ENCODE measurements at places on chromosomes 7 and 10.

- no peak for ATAC-seq
Observed at GRCh38 chr7:21172800-21173199, 255.1 kb upstream of the SP4 start.

- ATAC-seq, result no peak
Observed at GRCh38 chr10:3126249-3126648, 46.3 kb downstream of the PITRM1 start.

DNA sequence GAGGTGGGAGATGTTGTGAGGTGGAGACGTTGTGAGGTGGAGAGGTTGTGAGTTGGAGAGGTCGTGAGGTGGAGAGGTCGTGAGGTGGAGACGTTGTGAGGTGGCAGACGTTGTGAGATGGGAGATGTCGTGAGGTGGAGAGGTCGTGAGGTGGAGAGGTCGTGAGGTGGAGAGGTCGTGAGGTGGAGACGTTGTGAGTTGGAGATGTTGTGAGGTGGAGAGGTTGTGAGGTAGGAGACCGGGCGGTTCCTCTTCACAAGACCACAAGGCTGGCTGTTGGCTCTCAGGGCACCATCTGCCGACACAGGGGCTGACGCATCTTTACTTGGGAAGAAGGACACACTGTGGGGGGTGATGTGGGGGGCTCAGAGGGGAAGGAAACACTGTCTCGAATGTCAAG is 34.7 kb upstream of the SHH start:
- ATAC-seq, result no peak

DNA sequence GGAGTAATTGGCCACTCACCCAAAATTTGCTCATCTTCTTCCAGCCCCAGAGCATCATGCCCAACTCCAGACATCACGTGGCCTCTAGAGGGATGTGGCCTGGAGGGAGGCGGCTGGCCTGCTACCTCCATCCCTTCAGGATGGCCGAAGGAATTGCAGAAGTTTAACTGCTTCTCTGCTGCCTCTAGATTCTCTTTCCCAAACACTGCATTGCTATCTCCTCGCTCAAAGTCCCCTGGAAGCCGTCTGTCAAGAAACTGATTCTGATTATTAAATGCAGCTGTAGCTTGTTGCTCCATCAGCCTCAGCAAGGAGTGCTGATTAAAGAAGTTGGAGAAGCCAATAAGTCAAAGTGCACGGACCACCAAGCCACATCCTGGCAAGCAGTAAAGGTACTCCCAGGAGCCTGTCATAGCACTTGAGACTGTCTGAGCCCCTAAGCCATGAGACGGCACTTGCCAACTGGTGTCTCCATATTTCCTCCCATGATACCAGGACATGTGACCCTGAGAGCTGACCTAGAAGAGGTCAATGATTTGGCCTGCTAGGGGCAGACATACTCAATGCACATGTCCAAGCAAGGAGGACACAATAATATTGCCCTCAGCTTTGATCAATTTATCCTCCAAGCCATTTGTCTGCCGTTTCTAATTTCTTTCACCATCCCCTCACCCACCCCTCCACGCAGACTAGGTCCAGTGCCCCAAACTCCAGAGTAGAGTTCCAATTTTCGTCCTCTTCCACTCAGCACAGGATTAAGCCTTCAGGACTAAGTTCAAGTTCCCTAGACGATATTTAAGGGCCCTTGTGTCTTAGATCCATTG is 84.2 kb downstream of the TBXAS1 start:
- no peak for ATAC-seq

DNA sequence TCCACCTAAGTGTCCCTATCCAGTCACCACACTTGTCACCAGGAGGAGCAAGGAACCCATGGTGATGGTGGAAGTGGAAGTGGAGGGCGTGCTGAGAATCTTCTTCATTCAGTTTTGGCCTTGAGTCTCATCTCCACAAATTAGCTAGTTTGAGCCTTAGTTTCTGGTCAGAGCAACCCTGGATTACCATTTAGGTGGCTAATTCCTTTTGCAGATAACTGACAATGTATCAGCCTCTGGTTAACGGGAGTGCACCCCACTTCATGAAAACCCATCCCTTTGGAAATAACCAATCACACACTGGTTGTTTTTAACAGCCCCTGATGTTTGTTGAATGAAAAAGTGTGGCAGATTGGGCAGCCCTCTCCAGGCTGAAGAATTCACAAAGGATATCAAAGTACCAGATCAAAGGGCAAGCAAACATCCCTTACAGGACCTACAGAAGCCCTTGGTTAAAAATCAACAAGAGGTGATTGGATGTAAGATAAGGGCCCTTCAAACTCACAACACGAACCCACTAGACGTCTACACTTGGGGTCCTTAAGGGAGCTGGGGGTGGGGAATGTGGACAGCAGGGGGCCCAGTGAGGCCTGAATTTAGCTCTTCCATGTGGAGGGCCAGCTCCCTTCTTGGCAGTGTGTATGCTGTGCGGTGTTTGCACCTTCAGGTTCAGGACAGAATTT is 37.1 kb upstream of the SLF2 start:
- no peak for ATAC-seq

DNA sequence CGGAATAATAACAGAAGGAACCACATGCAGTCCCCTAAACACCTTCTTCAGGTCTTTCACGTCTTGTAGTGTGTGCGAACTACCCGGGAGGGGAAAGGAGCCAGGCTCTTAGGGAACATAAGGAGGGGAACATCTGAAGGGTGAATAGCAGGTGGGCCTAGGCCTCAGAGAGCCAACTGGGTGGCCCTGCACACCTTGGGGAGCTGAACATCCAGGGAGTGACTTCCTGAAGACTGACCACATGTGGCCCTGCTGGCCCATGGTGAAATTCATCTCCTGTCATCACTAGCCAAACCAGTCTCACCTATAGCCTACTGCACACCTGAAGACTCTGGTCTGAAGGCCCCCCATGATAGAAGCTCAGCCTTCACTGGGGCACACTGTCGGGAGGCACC is 5.6 kb downstream of the CALML3 start:
- no peak for ATAC-seq

- no peak for ATAC-seq
Observed at GRCh38 chr10:78594559-78595268, 474.1 kb upstream of the ZMIZ1 start.

GRCh38 chr7:134995239-134996096 is 9.2 kb downstream of the AGBL3 start:
- no peak for ATAC-seq

DNA sequence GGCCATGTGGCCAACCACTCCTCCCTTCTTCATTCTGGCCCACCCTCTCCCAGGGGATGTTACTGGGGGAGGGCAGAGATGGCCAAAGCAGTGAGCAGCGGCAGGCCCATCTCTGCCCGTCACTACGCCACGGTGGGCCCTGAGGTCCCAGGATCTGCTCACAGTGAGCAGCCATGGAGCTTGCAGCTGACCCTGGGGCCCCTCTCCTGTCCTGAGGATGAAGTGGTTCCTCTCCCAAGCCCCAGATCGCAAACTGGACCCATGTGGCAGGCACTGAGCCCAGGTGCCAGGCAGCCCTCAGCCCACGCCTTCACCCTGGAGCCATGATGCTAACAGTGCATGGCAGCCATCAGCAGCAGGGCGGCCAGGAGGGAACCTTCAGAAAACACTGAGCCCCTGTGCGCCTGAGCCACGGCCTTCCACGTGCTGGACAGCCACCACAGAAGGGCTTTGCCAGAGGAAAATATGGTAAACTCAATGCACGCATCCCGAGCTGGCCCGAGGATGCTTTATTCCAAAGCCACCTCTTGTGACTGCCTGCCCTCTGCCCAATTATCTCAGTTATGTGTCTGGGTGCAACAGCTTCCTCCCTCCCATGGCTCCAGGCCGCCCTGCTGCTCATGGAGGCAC is 485.7 kb downstream of the PTPRN2 start:
- ATAC-seq, result no peak

- no peak for ATAC-seq
Observed at GRCh38 chr10:92844746-92845145, 3.6 kb upstream of the EXOC6 start.

- no peak for ATAC-seq
Observed at GRCh38 chr10:44478040-44478439, 93.1 kb upstream of the CXCL12 start.

- ATAC-seq, result no peak
Observed at GRCh38 chr10:77820349-77820748, 106.2 kb downstream of the DLG5 start.

- ATAC-seq, result no peak
Observed at GRCh38 chr7:64875658-64876406, 27.2 kb upstream of the ZNF273 start.

- no peak for ATAC-seq
Observed at GRCh38 chr10:17222329-17222728, 5.7 kb upstream of the VIM start.

- no peak for ATAC-seq
Observed at GRCh38 chr10:117449636-117450035, 74.4 kb upstream of the PDZD8 start.

DNA sequence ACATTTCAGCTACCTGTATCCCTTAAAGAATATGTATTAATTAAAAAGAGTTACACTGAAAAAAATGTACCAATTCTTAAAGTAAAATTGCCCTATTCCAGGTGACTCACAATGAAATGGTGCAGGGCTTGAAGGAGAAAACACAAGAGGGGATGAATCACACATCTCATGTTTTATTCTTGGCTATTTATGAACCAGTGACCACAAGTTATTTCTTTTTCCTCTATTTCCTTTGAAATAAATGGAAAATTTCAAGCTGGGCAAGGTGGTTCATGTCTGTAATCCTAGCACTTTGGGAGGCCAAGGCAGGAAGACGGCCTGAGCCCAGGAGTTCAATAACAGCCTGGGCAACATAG is 106.8 kb downstream of the UBE2H start:
- ATAC-seq, result no peak

DNA sequence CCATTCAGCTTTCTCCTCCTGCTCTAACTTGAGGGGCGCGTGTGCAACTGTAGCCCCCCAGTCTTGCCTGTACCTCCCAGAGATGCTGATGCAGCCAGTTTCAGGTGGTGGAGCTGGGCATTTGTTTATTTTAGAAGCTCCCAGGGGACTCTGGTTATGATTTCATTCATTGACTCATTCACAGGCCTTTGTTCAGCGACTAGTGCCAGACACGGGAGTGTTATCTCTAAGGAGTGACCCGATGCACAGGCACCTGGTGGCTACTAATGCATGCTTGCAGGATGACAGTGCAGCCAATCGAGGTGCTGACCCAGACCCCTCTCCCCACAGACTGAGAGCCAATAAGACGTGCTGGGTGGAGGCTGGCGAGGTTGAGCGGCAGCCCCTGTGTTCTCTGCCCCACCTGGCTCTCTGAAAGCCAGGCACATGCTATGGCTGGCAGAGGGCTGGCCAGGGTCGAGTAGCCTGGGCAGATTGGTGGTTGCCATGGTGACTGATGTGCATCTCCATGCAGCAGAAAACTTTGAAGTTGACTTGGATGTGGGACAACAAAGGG is 19.7 kb upstream of the SLC18A2 start:
- ATAC-seq, result no peak

DNA sequence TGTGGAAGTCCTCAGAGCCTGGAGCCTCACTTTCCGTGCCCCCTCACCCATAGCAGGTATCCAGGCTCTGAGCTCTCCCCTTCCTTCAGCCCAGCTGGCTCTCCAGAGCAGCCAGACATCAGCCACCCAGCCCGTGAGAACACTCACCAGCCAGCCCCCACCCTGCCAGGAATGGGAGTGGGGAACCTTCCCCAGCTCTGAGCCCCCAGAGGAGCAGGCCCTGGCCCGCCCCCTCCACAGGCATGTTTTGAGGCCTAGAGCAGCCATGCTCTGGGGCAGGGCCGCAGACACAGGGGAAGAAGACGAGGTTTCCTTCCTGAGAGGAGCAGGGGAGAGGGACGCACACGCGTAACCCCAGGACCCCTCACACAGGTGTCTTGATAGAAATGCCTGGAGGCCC is 70.0 kb upstream of the COL13A1 start:
- no peak for ATAC-seq

GRCh38 chr7:81005254-81005653 is 86.4 kb upstream of the SEMA3C start:
- ATAC-seq, result no peak

DNA sequence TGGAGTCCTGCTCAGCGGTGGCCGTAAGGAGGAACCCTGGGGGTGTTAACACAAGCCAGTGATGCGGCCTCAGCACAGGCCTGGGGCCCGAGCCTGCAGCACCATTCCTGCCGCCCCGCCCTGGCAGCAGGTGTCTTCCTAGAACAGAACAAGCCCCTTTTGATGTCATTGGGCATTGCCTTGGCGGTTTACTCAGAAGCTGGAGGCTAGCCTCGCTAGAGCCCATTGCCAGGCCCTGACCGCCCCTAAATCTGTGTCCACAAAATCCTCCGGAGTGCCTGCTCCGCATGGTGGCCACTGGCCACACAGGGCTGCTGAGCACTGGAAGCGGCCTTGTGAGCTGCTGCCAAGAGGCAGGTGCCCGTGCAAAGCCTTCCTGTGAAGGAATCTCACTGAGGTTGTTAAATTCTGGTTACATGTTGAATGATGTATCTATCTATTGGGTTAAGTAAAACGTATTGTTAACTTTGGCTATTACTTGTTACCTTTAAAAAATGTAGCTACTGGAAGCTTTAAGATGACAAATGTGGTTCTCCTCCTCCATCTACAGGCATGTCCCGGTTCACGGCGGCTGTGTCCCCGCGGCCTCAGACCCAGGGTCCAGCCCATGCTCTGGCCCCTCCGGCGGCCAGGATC is 1.2 kb upstream of the INPP5A start:
- ATAC-seq, result no peak

GRCh38 chr10:61257956-61258496 is 195.2 kb downstream of the TMEM26 start:
- no peak for ATAC-seq

DNA sequence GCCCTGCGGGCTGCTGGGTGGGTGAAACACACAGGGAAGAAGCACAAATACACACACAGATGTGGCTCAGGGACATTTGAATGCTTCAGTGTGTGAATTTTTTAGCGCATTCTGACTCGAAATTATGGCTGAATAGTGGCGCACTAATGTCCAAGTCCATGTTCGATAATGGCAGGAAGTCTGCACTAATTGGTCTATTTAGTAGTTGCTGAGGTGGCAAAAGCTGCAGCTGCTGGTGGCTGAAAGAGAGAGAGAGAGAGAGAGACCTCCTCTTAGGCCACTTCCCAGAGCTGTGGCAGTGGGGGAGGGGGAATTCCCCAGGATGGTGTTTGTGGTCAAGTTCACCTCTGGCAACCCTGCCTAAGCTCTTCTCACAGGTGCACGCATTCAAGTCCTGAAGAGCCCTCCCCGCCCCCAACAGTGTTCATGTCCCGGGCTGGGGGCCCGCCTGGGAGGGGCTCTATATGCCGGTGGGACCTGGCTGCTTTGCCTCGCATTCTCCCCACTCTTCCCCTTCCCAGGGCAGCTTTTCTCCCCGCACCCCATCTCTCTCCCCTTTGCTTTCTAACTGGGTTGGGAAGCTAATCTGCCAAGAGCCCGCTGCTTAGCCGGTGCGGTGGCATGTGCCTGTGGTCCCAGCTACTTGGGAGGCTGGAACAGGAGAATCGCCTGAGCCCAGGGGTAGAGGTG is 6.0 kb upstream of the MNX1 start:
- no peak for ATAC-seq

- ATAC-seq, result no peak
Observed at GRCh38 chr7:2710286-2710655, 22.3 kb downstream of the AMZ1 start.

DNA sequence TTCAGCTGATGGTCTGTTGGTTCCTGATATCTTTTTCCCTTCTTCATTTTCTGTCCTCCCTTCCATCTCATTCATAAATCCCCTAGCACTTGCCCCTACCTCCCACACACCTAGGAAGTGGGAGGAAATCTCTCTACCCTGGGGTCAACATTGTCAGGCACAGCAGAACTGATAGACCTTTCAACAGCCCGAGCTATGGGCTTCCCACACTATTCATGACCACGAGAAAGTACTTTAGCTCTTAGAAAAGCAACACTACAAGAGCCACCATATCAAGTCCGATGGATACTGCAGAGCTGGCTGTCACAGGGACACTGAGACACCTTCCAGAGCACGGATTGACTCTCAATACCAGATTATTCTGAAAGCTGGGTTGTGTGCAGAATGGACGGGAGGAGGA is 180.6 kb upstream of the NEBL start:
- no peak for ATAC-seq
